Activated T-cell treated with anti-CD3 and anti-CD28 coated beads for 24 hours (primary cell): ENCODE measurements at places on chromosomes 7 and 10.

GRCh38 chr10:78539247-78539766 lies 505.6 kb downstream of the RPS24 start:
- DNase-seq = no peak

DNA sequence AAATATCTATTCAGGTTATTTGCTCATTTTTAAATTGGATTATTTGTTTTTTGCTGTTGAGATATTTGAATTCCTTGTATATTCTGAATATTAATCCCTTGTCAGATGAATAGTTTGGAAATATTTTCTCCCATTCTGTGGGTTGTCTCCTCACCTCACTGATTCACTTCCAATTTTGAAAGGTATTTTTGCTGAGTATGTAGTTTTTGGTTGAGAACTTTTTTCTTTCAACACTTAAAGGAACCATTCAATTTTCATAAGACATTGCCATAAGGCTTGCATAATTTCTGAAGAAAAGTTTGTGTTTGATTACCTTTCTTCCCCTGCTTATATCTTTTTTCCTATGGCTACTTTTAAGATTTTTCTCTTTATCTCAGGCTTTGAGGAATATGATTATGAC lies 8.9 kb upstream of the SCRN1 start:
- no peak for DNase-seq

GRCh38 chr10:46992803-46993561 lies 81.8 kb downstream of the PTPN20 start:
- DNase-seq = no peak

DNA sequence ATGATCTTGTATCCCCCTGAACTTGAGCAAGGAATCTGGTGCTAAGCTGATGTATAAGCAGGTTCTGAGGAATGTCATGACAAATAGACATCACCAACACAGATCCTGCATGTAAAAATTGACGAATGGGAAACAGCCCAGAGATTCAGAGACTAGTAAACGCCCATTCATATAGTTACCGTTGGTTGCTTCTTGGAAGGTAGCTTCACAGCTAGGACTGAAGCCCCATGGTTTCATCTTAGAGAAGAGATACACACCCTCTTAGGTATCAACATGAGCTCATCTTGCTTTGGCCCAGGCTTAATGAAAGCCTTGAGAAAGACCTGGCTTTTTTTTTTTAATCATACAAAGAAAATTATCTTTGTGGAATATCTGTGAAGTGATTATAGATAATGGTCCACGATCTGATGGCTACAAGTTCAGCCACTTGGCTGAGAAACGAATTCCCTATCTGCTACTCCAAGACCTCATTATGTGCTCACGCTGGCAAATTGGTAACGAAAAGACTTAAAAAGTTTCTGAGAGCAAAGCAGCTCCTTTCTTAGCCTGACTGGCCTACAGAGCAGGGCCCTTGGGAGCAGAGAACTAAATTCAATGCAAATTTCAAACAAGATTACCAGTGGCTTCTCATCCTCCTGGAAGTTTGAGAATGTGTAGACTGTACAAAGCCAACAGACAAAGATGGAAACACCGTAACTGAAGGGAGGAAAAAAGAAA lies 181.1 kb downstream of the NRP1 start:
- DNase-seq = no peak

GRCh38 chr10:35421553-35422178 lies 85.4 kb downstream of the CCNY start:
- DNase-seq = no peak

GRCh38 chr7:141537906-141538305 lies 13.3 kb upstream of the AGK start:
- no peak for DNase-seq

DNA sequence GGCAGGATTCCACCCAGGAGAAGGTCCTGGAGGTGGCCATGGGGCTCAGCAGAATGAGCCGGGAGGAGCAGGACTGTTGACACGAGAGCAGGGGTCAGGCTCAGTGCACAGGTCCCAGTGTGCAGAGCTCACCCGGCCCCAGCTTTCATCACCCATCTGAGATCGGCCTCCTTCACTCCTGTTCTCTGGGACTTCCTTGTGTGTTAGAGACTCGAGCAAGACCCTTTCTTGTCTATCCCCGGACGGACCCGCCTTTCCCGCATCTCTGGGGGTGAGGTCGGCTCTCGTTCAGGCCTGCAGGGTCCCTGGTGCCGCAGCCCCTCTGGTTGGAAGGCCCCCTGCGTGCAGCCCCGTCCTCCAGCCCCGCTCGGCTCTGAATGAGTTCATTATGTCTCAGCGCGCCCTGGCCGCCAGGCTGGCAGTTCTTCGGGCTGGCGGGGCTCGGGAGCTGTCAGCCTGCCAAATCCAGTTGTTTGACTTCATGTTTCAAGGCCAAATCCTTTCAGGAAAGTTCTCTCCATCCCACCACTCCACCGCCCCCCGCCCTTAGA lies 127.9 kb downstream of the LHPP start:
- no peak for DNase-seq

GRCh38 chr10:31171402-31172083 lies 139.9 kb upstream of the ZNF438 start:
- DNase-seq = no peak
